D341Med (cell line): ENCODE measurements at places on chromosomes 7 and 10.

DNA sequence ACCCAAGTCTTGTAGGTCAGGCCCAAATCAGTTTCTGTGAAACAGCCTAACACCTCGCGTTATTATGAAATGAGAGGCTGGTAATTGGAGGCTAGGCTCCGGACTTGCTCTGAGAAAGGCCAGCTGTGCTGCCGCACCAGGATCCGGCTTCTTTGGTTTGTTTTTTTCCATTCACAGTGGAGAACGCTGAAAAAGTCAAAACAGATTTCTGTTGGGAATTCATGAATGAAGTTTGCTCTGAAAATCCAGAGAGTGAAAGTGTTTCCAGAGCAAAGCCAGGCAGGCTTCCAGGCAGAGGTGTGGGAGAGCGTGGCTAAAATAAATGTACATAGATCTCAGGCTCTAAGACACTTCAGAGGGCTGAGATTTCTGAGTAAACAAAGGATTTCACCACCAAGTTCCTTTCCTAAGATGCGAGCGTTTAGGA is 240.1 kb downstream of the TRIL start:
- DNase-seq, result no peak

DNA sequence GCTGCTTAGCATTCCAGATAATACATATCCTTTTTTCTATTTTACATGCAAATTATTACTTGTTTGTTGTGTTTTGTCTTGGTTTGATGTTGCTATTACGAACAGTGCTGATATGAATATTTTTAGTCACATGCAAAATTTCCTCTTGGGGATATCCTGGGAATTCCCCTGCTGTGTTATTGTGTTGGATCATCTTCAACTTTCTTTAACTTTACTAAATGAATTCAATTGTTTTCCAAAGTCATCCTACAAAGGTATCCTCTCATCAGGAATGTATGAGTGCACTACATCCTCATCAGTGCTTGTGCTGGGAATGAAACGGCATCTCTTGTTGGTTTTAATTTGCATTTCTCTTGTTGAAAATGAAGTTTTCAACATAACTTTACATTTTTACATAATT is 87.1 kb downstream of the AASS start:
- no peak for DNase-seq

DNA sequence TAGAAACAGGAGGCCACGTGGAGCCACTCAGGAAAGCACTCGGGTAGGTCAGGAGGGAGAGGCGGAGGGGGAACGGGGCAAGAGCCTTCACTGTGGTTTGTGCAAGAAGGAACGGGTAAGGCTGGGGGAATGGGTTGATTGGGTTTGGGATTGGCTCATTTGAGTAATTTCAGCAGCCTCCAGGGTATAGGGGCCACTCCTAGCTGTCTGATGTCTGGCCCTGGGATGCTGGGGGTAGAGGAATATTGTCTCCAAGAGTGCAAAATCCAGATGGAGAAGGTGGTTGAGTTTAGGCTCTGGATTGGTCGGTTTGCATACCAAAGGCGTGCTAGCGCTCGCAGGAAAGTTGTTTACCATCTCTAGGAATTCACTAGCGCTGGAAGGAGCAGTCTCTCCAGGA is 47.2 kb downstream of the MYL10 start:
- DNase-seq, result no peak

DNA sequence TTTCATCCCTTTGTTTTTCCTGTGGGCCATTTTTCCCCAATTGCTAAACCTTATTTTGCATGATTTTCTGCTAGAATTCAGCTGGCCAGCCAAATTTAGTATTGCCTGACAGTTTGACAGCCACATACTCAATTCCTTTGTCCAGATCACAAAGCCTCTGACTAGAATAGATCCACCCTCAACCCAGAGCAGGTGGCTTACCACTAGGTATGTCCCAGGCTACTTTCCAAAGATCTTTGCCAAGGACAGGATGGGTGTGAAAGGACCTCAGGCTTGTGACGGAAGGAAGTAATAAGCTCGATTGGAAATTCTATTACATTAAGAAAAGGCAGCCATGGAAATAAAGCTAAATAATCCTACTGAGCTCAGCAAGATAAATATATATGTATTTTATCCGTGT is 50.6 kb upstream of the AGK start:
- DNase-seq, result no peak
